ENCODE measurements at places on chromosomes 1 and 21.
A peak's percentile ranks its signal among the peaks of the same experiment; 100 is the strongest.

- DNase-seq = no peak
- no peaks in the 10 kb centered on the region for H3K27me3 ChIP-seq
- H3K27ac ChIP-seq = no peak overlapping the region
- H3K36me3 ChIP-seq = no peaks in the 10 kb centered on the region
Measured at GRCh38 chr1:33176362-33176850, 5.4 kb downstream of the TRIM62 start.

- DNase-seq = no peak
- H3K27ac ChIP-seq = peak overlapping the region; percentile 3
- H3K4me1 ChIP-seq = peaks cover 44% of the 10 kb centered on the region
- peaks cover 2% of the 10 kb centered on the region for H3K36me3 ChIP-seq
Measured at GRCh38 chr1:198538579-198539364, 1.7 kb downstream of the ATP6V1G3 start.

- peak overlapping the region; percentile 28 for H3K27ac ChIP-seq
- peaks cover 5% of the 10 kb centered on the region for H3K27me3 ChIP-seq
- H3K36me3 ChIP-seq = peaks cover 32% of the 10 kb centered on the region
- no peak overlapping the region for H3K4me3 ChIP-seq
Measured at GRCh38 chr1:15413563-15414444, 4.1 kb downstream of the EFHD2 start.

DNA sequence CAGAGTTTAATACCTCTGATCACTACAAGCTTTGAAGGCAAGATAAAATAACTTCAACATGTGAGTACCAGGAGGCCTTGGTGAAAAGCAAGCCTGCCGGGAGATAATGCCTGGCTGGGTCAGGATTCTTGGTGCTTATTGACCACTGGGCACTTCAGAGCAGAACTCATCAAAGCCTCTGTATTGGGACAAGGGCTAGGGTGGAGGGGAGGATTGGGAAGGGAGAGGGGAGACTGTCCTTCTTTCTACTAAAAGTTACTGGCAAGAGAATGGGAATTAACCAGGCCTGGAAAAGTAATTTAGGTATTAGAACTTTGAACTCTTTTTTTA is 35.2 kb downstream of the NEK2 start:
- H3K27me3 ChIP-seq = peaks cover 7% of the 10 kb centered on the region
- no peaks in the 10 kb centered on the region for H3K36me3 ChIP-seq
- H3K27ac ChIP-seq = no peak overlapping the region
- H3K4me1 ChIP-seq = peaks cover 9% of the 10 kb centered on the region
- no peak for DNase-seq
- no peak overlapping the region for H3K4me3 ChIP-seq

GRCh38 chr1:232267092-232267836 is 362.7 kb downstream of the SIPA1L2 start:
- H3K4me3 ChIP-seq = no peak overlapping the region
- DNase-seq = no peak
- no peaks in the 10 kb centered on the region for H3K36me3 ChIP-seq
- H3K27me3 ChIP-seq = peaks cover 12% of the 10 kb centered on the region
- no peak overlapping the region for H3K27ac ChIP-seq
- no peaks in the 10 kb centered on the region for H3K4me1 ChIP-seq
